ENCODE measurements at places on chromosomes 6 and 20. TPM values are rescaled to one million over a fixed set of nuclear protein-coding genes. Genes with fewer than 3 reads are reported as not detected.

TOX2 gene
- 3.3 TPM for total RNA-seq

HM13 gene
- 179 TPM for total RNA-seq

MKKS gene
- total RNA-seq: 21.1 TPM

RPS10 gene
- 1,641 TPM for total RNA-seq

PGC gene
- total RNA-seq: not detected

CYP21A2 gene
- total RNA-seq: 0.23 TPM

DNAH8 gene
- total RNA-seq: 0.39 TPM

RFX6 gene
- not detected for total RNA-seq

FAM83C gene
- not detected for total RNA-seq

CTNNBL1 gene
- total RNA-seq: 94.9 TPM

GNMT gene
- total RNA-seq: 1.5 TPM

LGSN gene
- not detected for total RNA-seq

SAMD10 gene
- 8.0 TPM for total RNA-seq

DNPH1 gene
- 50.3 TPM for total RNA-seq

TMEM30A gene
- total RNA-seq: 44.5 TPM

SYCP2 gene
- 2.3 TPM for total RNA-seq

OVOL2 gene
- not detected for total RNA-seq

C6orf132 gene
- total RNA-seq: 0.14 TPM

KCNQ5 gene
- total RNA-seq: 1.5 TPM

All from neural crest cell (in vitro differentiated cells).